AML-193 (cell line): ENCODE measurements at places on chromosomes 4 and X.

DNA sequence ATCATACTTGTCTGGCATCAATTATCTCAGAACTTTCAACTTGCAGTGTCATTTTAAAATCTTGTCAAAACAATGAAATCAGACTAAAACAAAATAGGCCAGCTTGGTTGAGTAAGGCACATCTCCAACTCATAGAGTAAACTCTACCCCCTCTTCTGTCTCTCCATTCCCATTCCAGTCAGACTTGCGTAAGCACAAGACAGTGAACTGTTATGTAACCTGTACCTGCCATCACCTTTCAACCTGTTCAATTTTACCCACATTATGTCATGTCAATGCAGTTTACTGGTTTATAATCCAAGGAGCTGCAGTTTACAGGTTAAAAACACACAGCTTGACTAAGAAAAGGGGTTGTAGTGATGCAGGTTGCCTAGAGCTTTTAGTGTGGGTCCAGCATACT is 8.3 kb downstream of the CDX4 start:
- DNase-seq = no peak

DNA sequence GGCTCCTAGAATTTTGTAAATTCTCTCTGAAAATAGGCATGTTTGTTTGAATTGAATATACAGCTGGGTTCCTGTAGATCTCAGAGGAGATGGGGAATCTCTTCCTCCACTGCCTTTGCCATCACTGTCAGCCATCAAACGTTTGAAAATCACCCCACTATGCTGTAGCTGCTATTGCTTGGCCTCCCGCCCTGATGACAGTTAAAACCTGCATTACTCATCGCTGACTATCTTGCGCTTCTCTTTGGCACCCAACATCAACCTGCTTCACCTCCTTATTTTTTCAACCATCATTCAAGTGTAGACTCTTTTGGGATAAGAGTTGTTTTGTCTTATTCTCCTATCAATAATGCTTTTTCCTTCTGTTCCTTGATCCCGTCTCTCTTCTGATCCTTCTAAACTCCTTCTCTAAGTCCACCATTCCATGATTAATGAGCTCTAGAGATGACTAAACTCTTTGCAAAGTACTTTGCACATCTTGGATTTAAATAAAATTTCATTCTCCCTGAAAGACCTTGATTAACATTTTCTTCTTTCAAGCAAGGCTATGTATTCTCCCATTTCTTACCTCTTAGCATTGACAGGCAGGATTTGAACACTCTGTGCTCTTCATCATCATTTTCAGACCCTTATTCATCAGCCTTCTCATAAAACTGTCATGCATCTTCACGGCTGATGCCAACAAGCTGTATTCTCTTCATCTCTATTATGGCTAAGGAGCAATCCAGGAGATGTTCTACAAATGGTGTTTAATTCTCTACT is 133.0 kb downstream of the SNCA start:
- no peak for DNase-seq

- DNase-seq = peak; percentile 48
These were observed 104.9 kb downstream of the FAM53A start for GRCh38 chr4:1579001-1579900.

GRCh38 chrX:39260965-39261364 is 459.7 kb downstream of the MID1IP1 start:
- DNase-seq = no peak

- DNase-seq = no peak
These were observed 451.5 kb upstream of the FAM241A start for GRCh38 chr4:111693758-111694157.

- no peak for DNase-seq
These were observed at the start of gene FGF16 for GRCh38 chrX:77446908-77447652. FGF16 (plus strand) TSS chrX:77447389; CDS start chrX:77447675, 286 bp downstream.
